AG04450 (cell line): ENCODE measurements at places on chromosomes 7 and 10. TPM values are rescaled to one million over a fixed set of nuclear protein-coding genes. Genes with fewer than 3 reads are reported as not detected.

- DNase-seq, result no peak
Measured at GRCh38 chr7:20595971-20596370, 19.5 kb upstream of the ABCB5 start.

DNA sequence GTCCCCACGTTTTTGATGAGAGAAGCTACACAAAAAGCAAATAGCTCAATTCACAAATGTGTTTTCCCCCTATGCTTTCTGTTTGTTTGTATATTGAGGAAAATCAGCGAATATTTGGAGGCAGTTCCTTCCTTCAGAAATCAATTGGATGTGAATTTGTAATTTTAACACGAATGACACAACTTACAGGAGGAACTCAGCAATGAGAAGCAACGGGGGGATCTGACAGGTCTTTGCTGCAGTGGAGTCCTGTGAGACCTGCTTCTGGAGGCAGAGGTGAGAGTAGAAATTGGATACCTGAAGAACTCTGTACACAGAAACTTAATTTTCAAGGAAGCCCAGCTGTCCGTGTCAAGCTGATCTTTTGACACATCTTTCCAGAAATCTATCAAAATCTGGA is 370.4 kb downstream of the GFRA1 start:
- DNase-seq, result no peak

- DNase-seq, result no peak
Measured at GRCh38 chr10:288316-289200, 153.3 kb downstream of the ZMYND11 start.

The FAM241B gene
- 0.37 and 0.48 TPM in 2 replicates for polyA plus RNA-seq
